ENCODE measurements at places on chromosomes 2 and 18.

- DNase-seq = no peak
These were observed 232.8 kb downstream of the TCF4 start for GRCh38 chr18:55355223-55355622.

- DNase-seq = peak; percentile 72
These were observed 30.9 kb downstream of the STK39 start for GRCh38 chr2:168216351-168217005.

DNA sequence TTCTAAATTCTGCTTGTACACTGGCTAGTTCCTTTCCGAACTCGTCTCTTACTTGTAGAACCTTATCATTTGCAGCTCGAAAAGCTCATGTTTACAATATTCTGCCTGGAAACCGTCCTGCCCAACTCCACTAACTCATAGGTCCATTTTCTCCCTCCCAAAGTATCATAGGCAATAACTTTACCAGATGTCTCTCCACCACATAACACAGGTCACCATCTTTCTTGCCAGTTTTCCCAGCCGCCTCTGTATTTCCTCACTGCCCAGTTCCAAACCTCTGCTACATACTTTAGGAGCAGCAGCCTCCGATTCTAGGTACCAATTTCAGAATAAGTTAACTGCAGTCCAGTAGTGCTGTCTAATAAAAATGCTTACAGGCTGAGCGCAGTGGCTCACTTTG lies 259.5 kb downstream of the GLI2 start:
- no peak for DNase-seq

GRCh38 chr2:216775043-216775453 lies 79.7 kb upstream of the IGFBP5 start:
- DNase-seq = peak; percentile 99

DNA sequence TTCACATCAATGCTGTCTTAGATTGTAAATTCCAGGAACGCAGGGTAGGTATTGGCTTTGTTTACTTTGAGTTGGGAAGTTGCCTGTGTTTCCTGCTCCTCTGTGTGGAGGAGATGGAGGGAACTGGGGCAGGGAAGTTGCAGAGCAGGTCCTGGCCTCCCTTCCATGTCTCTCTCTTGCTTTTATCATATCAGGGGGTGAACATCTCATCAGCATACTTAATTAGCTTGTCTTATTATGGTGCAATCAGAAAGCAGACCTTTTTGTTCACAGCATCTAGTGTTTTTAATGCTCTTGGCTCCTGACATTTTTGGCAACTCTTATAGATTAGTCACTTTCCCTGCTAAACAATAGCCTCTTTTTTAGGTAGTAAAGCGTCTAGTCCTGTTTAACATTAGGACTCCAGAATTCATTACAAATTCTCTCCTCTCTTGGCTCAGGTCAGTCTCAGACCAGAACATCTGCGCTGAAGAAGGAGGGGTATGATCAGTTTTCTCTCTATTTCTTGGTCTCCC lies 11.5 kb upstream of the DIPK1C start:
- DNase-seq = peak; percentile 65

- DNase-seq = no peak
These were observed 60.2 kb downstream of the DNMT3A start for GRCh38 chr2:25281522-25281921.

GRCh38 chr2:144801766-144802165 lies 281.8 kb upstream of the ZEB2 start:
- peak; percentile 84 for DNase-seq

DNA sequence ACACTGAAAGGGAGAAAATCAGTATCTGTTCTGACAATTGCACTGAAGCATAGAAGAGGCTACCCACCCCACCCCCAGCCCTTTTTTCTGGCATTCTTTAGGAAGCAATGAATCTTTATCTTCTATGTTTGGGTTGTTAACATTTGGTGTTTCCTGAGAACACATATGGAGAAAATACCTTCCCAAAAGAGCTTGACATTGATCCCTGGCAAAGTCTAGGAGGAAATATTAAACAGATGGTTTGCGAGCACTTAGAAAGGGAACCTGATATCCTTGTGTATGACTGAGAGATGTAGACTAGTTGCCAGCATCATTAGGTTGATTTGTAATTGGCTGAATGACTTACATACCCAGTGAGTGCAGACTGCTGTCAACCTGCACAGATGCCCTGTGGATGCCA lies 42.9 kb downstream of the DOK1 start:
- DNase-seq = no peak

- peak; percentile 45 for DNase-seq
These were observed 128.3 kb downstream of the DNER start for GRCh38 chr2:229586012-229586411.

- no peak for DNase-seq
These were observed 30.8 kb upstream of the PUM2 start for GRCh38 chr2:20381457-20381856.

GRCh38 chr2:192940767-192941166 lies 746.0 kb upstream of the TMEFF2 start:
- no peak for DNase-seq

Measured in astrocyte (in vitro differentiated cells and primary cell).